ENCODE measurements at places on chromosomes 1 and 21.

DNA sequence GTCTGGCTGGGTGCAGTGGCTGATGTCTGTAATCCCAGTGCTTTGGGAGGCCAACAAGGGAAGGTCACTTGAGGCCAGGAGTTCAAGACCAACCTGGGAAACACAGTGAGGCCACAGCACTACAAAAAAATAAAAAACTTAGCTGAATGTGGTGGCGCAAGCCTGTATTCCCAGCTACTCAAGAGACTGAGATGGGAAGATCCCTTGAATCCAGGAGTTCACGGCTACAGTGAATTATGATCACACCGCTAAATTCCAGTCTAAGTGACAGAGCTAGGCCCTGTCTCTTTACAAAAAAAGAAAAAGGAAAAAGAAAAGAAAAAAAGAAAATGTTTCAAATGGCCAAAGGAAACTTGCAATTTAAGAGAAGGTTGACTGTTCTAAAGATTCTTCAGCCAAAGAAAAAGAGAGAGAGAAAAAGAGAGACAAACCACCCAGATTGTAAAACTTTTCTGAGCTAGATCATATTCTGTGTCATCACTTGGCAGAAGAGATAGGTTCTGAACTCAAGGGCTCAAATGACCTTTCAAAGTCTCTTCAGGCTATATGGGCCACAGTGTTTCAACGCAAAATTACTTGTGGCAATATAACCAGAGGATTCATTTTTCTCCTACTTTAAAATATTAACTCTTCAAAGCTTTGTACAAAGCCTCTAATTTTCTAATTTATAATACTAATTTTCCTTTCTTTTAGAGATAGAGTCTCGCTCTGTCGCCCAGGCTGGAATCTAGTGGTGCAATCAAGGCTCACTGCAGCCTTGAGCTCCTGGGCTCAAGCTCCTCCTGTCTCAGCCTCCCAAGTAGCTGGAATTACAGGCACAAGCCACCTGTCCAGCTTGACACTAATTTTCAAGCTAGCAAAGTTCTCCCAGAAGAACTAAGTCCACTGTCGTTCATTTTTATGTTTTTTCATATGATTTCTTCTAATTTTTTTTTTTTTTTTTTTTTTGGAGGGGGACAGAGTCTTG is 20.5 kb downstream of the ARID4B start:
- DNase-seq = peak; percentile 46

GRCh38 chr1:79422726-79423125 is 416.2 kb upstream of the ADGRL4 start:
- no peak for DNase-seq

GRCh38 chr1:16260814-16261213 is 23.8 kb upstream of the CPLANE2 start:
- DNase-seq = peak; percentile 70

GRCh38 chr1:183327434-183328290 is 90.5 kb downstream of the NMNAT2 start:
- DNase-seq = peak; percentile 21

GRCh38 chr1:7253988-7254587 is 468.8 kb downstream of the CAMTA1 start:
- DNase-seq = no peak

GRCh38 chr1:247007511-247008405 is at the start of gene ZNF695:
Gene ZNF695, minus strand, starts transcription at chr1:247008057. Its CDS starts 149 bp downstream, at chr1:247007908.
- DNase-seq = peak; percentile 94
